Activated CD8-positive, alpha-beta memory T cell treated with anti-CD3 and anti-CD28 coated beads for 48 hours (primary cell): ENCODE measurements at places on chromosomes 5 and 9.
A peak's percentile ranks its signal among the peaks of the same experiment; 100 is the strongest.

GRCh38 chr9:91101611-91102168 lies 260.0 kb downstream of the AUH start:
- DNase-seq, result peak; percentile 33

- no peak for DNase-seq
Observed at GRCh38 chr9:20865347-20865746, 166.1 kb downstream of the HACD4 start.

DNA sequence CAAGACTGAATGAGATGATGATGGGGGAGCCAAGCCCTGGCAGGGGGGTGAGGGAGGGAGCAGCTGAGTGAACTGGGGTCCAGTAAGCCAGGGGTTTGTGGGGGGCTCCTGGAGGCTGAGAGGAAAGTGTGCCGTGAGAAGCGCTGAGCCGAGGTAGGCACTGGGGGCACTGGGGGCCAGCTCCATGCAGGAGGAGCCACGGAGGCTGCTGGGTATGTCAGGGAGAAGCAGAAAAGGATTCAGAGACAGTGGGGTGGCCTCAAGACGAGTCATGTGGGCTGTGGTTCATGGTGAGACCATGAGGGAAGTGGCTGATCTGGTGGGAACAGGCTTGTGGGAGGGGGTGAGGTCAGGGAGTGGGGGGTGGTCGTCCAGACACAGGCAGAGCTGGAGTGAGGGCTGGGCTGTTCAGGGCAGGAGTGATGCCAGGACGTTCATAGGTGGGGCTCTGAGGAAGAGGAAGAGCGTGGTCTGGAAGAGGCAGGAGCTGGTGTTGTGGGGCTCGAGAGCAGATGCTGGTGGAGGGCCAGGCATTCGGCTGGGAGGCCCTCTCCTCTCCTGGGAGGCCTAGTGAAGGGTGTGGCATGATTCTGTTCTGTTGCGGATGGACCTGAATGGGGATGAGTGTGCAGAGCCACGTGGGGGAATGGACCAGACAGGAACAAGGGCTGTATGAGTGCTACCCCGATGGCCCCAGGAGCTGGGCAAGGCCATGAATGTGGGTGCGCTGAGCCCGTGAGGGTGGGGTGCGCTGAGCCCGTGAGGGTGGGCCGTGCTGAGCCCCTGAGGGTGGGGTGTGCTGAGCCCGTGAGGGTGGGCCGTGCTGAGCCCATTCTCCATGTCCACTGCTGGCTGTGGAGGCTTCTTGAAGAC lies 92.7 kb upstream of the CACNA1B start:
- DNase-seq, result no peak

DNA sequence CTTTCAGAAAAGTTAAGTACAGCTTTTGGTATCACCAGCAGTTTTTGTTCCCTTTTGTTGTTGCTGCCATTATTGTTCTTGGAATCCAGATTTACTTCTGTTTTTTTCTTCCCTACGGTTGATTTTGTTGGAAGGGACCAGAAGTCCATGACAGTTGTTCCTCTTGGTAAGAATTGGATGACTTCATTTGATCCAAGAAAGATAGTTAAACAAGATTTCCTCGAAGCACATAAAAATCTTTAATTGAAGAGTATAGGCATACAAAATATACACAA lies 65.4 kb downstream of the CDC42SE2 start:
- no peak for DNase-seq

- no peak for DNase-seq
Observed at GRCh38 chr5:94407023-94407422, 211.4 kb downstream of the KIAA0825 start.

DNA sequence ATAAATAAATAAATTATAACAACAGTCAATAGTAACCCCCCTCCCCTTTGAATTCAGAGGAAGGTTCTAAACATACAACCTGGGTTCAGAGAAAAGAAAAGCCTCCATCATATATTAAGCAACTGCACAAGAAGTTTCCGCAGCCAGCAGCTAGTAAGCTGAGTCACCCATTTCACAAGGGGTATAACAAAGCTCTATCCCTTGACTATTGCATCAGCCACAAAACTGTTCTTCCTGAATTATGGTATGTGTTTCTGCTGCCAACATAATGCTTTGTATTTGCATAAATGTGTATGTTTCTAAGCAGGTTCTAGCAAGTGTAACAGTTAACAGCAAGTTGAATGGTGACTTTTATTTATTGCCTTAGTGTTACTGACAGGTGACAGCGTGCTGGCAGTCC lies 6.8 kb upstream of the CEP120 start:
- DNase-seq, result no peak

GRCh38 chr5:139312075-139312474 lies 18.5 kb downstream of the MATR3 start:
- no peak for DNase-seq
